ENCODE measurements at places on chromosomes 3 and 15.

GRCh38 chr15:74399511-74400312 lies 32.3 kb upstream of the CYP11A1 start:
- peak; percentile 33 for DNase-seq

DNA sequence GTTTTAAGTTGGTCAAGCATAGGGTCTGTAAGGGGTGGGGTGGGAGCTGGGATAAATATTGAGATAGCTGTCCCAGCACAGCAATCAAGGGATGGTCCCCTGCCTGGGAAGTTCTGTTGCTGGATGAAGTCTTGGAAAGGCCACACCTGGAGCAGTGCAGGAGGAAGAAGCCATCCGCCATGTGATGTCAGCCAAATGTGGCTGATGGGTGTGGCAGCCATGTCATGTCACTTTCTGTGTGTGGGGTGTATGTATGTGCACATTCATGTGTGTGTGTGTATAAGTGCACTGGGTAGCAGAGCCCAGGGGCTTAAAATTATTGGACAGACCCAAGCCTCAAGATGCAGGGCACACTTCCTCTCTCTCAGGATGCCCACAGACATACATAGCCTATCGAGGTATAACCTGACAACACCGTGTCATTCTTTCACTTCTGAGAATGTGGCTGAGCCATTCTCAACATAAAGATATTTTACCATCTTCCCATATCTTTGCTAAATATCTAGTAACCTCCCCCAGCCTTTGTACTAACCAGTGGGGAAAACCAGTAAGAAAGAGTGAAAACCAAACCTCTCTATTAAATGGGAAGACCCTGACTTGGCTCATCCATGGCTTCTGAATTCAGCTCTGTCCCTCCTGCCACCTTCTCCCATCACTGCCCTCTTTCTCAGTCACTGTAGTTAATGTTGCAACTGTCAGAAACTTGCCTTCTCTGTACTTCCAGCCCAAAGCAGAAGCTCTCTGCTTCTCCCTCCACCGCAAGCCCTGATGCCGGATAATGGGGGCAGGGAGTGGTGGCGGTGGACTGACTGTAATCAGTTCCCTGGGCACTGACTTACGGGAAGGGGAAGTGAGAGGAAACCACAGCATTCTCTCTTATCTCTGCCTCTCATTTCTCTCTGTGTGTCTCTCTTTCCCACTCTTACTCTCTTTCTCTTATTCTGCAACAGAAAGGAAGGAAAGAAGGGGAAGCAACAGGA lies 11.2 kb downstream of the TNFSF10 start:
- no peak for DNase-seq

- DNase-seq: no peak
Observed at GRCh38 chr15:96332637-96333121, 2.2 kb downstream of the NR2F2 start.

GRCh38 chr3:108333961-108334360 lies 37.6 kb downstream of the HHLA2 start:
- peak; percentile 24 for DNase-seq

GRCh38 chr3:37603722-37604121 lies 258.0 kb upstream of the CTDSPL start:
- DNase-seq: no peak

DNA sequence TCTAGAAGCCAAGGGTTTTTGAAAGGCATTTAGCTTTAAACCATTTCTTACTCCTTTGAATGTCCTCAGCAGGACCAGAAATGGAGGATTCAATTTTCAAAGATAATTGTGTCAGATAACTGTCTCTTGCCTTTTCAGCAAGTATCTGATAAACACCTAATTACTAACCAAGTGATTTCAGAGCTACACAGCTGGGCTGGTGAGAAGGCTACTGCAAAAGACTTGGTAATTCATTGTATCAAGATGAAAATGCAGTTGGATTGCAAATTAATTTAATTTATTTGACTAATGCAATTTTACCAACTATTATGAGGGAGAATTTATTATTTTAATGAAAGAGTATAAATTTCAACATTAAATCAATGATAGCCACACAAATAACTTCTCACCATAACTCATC lies 165.4 kb downstream of the ROBO1 start:
- no peak for DNase-seq

GRCh38 chr15:31077181-31077580 lies 24.3 kb downstream of the TRPM1 start:
- DNase-seq: no peak

DNA sequence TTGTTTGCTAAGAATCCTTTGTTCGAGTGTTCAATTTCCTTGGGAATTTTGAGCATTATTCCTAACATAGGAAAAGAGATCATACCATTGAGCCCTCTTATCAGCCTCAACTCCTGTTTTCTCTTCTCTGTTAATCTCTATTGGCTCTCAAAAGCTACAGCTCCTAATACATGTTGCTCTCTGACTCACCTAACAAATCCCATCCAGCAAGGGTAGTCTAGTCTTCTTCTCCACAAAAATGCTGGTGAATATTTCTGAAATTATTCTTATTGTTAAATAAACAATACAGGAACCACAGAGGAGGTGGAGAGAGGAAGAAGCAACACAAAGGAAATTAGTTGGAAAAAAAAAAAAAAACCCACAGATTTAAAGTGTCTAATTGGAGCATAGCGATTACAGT lies 325.8 kb upstream of the NAALADL2 start:
- DNase-seq: peak; percentile 68

GRCh38 chr15:72285927-72286516 lies 13.7 kb upstream of the PARP6 start:
- DNase-seq: peak; percentile 72

DNA sequence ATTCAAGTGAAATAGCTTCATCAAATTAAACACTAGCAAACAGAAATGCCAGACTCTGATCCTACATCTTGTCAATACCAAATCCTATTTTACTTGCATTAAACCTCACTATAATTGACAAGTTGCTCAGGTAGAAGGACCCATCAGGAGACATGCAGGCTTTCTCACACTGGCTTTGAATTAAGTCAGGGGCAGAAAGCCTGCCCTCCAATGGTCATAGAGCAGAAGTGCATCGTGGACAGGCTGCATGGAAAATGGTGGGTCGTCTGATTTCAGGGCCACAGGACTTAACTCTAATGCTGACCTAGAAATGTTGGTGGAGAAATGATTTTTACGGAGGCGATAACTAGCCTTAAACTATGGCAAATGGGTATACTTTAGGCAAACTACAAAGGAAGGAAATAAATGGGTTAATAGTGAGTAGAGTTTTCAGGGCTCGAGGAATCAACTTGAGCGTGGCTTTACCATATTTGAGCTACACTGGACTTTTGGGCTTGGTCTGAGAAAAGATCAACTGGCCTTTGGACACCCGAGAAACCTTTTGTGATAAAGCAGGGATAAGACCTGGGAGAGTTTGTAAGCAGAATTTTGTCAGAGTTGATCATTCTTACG lies 283.9 kb downstream of the GRM7 start:
- DNase-seq: no peak

- no peak for DNase-seq
Observed at GRCh38 chr3:102826636-102827035, 391.8 kb downstream of the ZPLD1 start.

DNA sequence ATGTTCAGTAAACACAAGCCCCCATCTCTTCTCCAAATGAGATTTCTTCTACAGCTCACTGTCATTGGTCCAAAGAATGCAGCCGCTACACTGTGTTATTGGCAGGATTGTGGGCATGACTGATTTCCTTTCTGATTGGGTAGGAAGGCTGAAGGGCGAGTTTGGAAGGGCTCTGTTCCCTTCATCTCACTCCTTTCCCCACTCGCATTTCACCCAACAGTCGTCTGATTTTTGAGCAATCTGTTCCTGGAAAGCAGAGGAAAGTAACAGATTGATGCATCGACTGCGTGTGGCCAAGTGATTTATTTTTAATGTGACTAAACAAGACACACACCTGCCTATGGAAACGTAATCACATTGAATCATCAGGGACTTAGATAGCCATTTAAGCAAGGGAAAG lies 55.5 kb downstream of the NOX5 start:
- DNase-seq: no peak

DNA sequence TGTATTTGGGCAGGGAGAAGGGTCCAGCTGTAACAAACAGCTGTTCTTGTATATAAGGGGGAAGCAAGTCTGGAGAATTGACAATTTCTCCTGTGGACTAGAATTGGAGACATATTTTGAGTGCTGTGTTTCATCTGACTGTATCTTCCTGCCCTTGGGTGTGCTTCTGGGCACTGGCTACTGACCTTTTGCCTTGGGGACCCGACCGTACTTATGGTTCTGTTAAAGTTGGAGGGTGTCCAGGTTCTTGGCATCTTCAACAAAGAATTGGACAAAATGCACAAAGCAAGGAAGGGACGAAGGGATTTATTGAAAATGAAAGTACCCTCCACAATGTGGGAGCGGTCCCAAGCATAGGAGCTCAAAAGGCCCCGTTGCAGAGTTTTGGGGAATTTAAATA lies 31.0 kb downstream of the MAP2K1 start:
- DNase-seq: no peak
